ENCODE measurements at places on chromosomes 4 and X.

DNA sequence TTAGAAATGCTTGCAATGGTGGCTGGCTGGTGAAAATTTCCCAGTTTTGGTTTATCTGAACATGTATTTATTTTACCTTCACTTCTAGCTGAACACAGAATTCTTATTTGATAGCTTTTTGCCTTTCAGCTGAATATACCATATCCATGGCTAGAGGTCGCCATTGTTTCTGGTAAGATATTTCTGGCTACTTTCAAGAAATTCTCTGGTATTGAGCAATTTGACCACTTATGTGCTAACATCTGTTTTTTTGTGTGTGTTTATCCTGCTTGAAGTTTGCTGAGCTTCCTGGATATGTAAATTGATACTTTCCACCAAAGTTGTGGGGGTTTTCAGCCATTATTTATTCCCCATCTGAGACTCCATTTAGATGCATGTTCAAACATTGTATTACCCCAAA, 75.4 kb downstream of the FBXW7 start:
- no peak for DNase-seq

- DNase-seq = no peak
Observed at GRCh38 chr4:86895692-86896488, 3.7 kb upstream of the C4orf36 start.

DNA sequence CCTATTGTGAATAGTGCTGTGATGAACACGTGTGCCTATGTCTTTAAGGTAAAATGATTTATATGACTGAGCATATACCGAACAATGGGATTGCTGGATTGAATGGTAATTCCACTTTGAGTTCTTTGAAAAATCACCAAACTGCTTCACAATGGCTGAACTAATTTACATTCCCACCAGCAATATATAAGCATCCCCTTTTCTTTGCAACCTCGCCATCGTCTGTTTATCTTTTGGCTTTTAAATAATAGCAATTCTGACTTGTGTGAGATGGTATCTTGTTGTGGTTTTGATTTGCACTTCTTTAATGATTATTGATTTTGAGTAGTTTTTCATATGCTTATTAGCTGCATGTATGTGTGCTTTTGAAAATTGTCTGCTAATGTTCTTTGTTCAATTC, 31.8 kb upstream of the UGT2A1 start:
- no peak for DNase-seq

DNA sequence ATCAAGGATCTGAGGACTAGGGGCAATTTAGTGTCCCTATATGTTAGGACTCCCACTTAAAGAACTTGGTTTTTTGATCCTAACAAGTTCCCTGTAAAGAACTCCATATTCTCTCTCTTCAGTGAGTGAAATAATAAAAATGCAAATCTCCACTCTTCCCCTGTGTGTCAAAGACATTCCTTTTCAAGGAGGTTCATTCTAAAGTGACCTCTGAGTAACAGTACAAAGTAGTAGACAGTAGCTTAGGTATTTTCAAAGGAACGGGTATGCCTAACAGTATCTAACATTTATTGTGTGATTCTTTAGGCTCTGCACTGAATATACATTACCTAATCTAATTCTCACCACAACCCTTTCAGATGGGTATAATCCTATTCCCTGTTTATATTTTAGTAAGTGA, 58.4 kb upstream of the SCOC start:
- DNase-seq = no peak

DNA sequence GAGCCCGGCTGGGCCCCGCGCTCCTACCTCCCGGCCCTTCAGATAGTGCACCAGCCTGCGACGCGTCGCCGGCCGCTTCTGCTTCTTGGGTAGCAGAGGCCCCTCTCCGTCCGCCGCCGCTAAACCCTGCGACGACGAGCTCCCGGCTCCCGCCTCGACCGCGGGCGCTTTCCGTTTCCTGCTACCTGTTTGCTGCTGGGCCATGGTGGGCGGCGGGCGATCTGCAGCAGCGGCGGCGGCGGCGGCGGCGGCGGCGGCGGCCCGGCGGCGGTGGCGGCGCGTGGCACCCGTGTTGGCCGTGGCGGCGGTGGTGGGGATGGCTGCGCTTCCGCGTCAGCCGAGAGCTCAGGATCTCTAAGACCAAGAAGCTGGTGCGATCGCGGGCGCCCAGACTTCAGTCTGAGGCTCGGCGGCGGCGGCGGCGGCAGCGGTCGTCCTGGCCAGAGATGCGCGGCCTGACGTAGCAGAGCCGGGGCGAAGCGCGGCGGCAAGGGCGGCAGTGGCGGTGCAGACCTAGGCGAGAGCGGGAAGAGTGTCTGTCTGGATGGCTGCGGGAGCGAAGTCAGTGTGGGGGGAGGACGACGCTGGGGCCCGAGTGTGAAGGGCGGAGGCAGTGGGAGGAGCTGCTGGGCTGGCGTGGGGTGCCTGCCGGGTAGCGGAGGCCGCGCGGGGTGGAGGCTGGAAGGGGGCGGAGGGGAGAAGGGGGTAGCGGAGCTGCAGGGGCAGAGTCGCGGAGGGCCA, at the start of gene DCAF12L2:
TSS of gene DCAF12L2 (minus strand) at position 569 of the 741 bp plus-strand sequence. CDS start at position 204, 365 bp downstream.
- no peak for DNase-seq

- no peak for DNase-seq
Observed at GRCh38 chr4:74283614-74284013, 24.7 kb upstream of the EPGN start.

DNA sequence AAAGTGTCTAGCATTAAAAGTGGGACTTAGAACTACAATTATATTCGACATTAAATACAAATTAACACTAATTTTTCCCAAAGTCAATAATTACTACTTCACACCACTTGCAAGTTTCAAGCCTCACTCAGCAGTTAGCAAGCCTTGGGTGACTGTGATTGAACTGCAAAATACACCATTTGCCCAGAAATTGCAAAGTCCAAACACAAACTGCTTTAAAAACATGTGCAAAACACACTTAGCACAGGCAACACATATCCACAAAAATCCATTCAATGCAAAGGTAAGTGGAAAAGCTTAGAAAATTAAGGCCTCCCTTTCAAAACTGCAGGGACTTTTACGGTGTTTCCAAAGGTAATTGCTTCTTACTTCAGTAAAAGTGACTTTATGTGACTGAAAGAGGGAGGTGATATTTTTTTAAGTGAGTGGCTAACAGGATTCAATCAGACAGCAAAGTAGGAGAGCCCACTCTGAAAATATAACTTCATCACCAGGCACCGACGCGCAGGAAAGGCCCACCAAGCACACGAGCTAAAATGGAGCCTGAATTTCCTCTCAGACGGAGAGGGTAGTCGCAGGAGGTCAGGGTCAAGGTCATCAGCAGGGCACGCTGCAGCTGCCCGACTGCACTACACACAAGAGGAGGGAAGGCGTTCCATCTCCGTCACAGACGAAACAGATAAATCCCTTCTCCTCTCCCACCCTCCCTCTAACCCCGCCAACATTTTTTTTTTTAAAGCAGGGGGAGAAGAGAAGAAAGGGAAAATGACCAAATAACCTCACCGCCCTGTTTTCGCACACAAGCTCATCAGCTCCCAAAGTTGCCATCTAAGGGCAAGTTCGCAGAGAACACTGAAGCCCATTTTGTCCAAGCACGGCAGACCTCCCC, 3.1 kb downstream of the ZNF827 start:
- DNase-seq = no peak

DNA sequence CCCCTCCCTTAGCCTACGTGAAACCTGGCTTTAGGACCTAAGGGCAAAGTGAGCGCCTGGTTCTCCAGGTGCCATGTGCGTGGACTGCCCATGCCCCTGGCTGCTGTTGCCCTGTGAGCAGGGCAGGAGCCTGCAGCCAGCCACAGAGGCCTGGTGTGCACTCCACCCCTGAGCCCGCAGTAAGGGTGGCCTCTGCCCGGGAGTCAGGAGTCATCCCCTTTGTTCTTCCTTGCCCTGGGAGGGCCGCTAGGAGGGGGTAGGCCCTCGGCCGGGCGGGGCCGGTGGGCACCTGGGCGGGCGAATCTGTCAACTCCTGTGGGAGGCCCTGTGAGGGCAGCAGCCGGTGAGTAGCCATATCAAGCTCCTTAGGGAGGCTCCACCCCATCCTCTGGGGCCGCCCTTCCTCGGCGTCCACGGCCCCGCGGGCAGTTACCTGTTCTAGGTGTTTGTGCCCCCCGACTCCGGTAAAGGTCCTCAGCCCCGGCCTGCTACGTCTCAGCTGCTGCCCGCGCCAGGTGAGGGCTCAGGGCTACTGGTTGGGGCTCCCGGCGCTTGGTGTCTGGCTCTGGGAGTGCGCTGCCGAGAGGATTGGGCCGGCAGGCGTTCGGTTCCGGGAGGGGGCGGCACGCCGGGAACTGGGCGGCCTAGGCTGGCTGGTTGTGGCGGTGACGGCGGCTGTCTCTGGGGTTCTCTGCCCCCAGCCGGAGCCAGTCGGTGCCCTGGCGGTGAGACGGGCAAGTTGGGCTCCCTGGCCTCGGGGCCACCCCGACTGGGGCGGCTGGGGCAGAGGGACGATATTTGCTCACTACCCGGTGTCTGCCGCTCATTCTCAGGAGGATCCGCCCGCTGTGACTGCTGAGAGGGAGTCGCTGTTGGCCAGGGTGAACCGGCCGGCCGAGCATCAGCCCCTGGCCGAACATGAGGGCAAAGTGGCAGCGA, 1060.2 kb downstream of the TECRL start:
- no peak for DNase-seq

- no peak for DNase-seq
Observed at GRCh38 chr4:87932718-87933141, 42.8 kb upstream of the SPP1 start.

DNA sequence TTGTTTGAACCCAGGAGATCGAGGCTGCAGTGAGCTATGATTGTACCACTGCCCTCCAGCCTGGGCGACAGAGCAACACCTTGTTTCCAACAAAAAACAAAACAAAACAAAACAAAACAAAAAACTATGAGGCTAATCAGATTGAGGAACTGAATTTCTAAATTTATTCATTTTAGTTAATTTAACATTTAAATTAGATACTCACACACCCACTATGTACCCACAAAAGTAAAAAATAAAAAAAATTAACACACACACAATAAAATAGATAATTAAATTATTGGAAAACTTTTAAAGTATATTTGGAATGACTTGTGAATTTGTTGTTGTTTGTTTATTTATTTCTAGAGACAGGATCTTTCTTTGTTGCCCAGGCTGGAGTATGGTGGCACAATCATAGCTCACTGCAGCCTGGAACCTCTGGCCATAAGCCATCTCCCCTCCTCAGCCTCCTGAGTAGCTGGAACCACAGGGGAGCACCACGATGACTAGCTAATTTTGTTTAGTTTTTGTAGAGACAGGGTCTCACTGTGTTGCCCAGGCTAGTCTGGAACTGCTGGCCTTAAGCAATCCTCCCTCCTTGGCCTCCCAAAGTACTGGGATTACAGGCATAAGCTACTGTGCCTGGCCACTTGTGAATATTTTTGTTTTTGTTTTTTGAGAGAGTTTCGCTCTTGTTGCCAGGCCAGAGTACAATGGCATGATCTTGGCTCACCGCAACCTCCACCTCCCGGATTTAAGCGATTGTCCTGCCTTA, 9.8 kb upstream of the ZNF157 start:
- DNase-seq = no peak

- no peak for DNase-seq
Observed at GRCh38 chrX:134990475-134990800, 353 bp upstream of the SMIM10 start.

GRCh38 chr4:140971077-140971792, 162.0 kb downstream of the RNF150 start:
- no peak for DNase-seq

GRCh38 chrX:70289168-70289792, 447 bp downstream of the PDZD11 start:
- DNase-seq = no peak

DNA sequence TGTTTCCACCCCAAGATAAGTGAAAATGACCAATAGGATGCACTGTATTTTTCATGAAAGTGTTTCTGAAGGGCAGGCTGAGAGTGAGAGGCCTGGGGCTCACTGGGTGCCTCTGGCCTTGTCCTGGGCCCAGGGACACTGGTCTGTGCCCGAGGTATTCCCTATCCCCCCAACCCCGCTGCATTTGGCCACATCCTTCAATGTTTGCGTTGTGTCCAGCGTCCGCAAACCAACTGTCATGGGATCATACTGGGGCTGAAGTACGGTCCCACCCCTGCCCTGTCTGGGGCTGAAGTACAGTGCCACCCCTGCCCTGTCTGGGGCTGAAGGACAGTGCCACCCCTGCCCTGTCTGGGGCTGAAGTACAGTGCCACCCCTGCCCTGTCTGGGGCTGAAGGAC, 22.0 kb upstream of the MSANTD1 start:
- DNase-seq = no peak

DNA sequence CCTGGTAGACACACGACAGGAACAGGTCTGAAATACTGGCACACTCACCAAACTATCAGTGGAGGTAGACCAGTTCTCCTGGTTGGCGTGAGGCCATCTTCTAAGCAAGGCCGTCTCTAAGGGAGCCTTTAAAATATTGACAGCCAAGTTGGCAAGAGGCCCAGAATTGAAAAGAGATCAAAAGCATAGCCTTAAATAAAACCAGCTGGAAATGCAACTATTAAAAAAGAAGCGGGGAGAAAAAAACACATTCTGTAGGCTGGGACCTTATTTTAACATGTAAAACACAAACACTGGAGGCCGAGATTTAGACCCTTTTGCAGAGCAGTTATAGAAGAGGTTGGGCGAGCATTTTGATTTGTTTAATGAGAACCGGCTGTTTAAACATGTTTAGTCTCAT, 233.0 kb upstream of the CLNK start:
- no peak for DNase-seq

- no peak for DNase-seq
Observed at GRCh38 chrX:135923353-135923752, 29.8 kb downstream of the SAGE1 start.

DNA sequence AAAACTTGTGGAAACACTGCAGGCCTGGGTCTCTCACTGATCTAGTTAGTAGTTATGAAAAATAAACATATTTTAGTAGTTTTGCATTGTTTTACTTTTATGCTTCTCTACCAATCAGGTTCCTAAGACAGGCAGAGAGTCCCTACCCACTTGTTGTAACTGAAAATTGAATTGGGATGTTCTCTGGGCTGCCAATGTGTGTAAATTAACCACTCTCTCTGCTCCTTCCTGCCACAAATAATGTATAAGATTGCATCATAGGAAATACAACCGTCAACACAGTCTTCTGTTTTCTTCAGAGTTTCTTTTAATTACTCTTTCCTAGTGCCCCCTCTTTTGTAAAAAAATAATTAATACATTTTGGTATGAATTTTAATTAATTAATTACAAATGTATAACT, 677.3 kb downstream of the FSTL5 start:
- no peak for DNase-seq

Measured in vagina (tissue), 2 donors.